ENCODE measurements at places on chromosomes 6 and 20.

DNA sequence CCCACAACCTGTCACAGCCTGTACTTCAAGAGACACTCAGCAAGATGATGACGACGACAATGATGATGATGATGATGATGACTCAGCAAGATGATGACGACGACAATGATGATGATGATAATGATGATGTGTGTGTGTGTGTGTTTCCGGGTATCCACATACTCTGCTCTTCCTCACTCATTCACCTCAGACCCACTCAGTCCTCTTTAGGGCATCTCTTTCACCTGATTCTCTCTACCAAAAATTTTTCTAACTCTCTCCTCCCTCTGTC is 1.2 kb upstream of the EIF6 start:
- DNase-seq: no peak

DNA sequence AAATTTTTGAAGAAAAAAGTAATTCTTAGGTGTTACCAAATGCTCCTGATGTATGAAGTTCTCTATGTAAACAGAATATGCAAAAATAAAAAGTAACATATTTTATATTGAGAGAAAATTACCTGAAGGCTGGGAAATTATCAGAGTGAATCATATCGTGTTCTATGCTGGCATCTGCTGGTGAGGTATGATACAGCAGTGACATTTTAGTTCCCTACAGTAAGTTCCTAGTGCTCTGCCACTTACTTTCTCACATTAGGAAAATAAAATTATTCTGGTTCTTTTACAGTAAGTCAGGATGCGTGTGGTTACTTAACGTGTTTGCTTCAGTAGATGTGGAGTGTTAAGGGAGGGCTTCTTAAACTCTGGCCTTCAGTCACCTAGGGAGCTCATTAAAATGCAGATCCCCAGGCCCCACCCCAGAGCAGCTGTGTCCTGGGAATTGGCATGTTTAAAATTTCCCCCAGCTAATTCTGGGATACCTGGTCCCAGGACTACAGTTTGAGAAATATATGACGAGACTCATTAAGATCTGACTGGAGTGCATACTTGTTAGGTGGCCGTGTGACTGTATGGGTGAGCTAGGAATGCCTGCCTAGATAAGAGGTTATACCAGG is 3.2 kb downstream of the ACTR5 start:
- no peak for DNase-seq

GRCh38 chr6:79750806-79751205 is 119.7 kb downstream of the SH3BGRL2 start:
- DNase-seq: no peak

DNA sequence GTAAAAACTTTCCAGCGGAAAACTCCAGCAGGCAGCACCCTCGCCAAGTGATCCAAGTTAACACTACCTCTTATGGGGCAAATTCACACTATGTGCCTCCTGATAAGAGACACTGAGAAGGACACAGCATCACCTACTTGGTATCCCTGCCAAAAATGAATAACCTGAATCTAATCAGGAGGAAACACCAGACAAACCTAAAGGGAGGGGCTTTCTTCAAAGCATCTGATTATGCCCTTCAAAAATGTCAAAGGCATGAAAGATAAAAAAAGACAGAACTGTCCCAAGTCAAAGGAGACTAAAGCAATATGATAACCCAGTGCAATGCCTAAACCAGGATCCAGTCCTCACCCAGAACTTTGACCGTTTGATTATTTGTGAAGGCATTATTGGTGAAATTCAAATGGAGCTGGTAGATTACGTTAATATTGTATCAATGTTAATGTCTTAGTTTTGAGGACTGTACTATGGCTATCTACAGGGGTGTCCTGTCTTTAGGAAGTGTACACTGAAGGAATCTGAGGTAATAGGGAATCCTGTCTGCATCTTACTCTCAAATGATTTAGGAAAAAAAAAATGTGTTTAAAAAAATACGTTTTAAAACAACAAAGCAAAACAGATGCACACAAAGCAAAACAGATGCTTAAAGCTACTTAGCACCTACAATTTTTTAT is 8.3 kb downstream of the TBC1D7 start:
- DNase-seq: no peak

DNA sequence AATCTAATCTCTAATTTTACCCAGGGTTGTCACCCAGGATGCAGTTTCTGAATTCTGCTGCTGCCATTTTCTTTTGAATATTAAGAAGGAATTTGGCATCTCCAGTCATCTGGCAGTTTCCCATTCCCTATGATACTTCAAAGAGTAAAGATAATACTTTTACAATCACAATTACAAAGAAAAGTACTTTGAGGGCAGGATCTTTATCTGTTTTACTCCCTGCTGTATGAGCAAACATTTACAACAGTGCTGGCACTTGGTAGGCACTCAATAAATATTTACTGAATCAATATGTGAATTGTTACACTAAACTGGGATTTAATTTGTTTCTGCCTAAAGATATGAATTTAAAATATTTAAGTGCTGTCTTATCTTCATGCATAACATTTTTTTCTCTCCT is 224.9 kb downstream of the EPHA7 start:
- DNase-seq: no peak

DNA sequence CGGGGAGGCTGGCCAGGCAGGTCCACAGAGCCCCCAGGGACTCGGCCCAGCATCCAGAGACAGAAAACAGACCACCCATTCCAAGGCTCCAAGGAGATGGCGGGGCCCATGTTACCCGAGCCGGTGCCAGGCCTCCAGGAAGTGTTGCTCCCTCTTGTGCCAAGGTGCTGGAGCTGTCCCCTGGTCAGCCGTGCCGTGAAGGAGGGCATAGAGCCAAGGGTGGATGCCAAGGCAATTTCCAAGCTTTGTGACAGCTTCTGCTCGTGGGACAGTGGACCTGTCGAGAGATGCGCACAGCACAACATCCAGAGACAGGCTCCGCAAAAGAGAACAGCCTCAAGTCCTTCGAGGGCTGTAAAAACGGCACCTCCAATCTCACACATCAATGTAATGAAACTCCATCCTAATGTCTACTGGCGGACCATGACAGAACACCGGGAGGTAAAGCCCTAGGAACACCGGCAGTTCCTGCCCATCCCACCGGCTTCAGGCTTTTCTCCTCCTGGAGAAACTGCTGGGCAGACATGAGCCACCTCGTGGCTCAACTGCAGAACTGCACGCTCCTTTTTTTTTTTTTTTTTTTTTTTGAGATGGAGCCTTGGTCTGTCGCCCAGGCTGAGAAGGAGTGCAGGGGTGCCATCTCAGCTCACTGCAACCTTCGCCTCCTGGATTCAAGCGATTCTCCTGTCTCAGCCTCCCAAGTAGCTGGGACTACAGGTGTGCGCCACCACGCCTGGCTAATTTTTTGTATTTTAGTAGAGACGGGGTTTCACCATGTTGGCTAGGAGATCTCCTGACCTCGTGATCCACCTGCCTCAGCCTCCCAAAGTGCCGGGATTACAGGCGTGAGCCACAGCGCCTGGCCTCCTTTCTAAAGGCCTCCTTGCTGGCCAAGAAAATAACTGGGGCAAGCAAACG is 30.9 kb upstream of the AVP start:
- peak; percentile 11 for DNase-seq

DNA sequence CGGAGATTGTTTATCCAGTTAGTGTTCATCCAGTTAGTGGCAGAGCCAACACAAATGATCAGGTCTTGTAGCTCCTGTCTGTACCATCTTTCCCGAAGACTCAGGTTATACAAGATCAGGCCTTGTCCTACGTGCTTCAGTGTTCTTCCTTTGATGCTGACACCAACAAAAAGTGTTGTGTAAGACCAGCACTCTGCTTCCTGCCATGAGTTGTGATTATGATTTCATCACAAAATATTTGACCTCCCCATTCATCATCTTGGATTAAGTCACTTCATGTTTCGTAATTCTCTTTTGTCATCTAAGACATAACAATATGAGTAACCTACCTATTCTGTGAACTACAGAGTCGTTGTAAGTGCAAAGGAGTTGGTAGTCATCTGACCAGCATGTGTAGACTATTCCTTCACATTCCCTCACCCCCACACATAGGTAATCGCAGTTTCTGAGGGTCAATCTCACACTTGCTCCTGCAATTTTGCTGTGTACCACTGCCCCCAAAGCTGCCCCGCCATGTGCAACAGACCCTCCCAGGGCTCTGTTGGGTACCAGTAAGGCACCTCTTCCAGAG is 135.6 kb upstream of the SLC22A23 start:
- DNase-seq: peak; percentile 59

DNA sequence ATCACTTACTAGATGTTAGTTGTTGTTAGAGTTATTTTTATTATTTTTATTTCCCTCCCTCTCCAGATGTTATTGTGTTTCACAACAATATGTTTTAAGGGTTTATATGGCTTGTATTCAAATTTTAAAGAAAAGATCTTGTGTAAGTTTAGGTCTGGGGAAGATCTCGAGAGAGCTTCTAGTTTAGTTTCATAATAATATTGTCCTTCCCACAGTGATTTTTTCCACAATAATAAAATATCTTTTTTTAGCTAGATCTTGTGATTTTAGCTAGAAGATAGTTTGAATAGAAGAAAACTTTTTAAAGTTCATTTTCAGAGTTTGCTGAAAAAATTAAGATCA is 55.0 kb downstream of the ADGRG6 start:
- DNase-seq: no peak

DNA sequence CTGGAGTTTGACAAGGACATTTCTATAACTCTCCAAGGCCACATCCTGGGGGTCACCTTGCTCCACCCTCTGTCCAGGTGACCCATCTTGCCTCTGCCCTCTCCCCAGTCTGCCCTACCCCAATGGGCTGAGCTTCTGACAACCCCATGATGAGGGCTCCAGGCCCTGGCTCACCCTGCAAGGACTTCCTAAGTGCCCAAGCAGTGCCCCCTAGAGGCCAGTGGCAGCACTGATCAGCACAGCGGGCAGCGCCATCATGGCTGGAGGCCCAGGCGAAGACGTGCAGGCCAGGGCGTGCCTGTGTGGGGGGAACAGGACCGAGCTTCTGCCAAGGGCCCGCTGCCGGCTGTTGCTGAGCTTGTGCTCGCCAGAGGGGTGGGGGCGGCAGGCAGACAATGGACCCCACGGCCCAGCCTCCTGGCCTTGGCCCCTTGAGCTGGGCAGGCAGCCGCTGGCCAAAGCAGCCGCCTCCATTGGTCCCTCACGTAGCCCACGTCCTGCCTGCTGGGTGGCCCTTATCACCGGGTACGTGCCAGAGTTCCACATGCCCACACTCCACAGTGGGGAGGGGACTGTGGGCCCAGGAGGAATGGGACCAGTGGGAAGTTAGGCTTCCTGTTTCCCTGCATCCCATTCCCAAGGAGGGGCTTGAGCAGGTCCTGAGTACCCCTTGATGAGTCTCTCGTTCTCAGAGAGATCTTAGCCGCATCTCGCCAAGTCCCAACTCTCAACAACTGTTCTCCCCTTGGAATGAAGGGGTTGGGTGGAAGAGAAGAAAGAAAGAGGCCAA is 64.3 kb downstream of the MRPL14 start:
- DNase-seq: no peak

- no peak for DNase-seq
These were observed 143.1 kb downstream of the SYCP2 start for GRCh38 chr20:59790346-59790745.

DNA sequence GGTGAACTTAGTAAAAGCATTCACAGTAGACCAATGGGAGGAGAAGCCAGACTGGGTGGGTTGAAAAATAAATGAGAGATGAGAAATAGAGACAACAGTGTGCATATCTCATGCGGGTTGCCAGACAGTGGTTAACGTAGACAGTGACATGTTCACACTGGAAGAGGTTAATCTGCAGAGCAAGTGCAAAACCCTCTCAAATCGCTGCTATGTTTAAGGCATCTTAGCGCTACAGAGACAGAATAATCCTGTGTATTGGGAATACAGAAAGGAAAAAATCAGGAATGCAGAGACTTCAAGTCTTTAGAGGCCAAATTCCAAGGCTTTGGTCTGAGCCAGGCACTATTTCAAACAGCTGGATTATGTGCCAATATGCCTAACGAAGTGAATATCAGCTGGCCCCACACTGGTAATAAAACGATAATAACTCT is 107.1 kb downstream of the TSHZ2 start:
- DNase-seq: no peak

DNA sequence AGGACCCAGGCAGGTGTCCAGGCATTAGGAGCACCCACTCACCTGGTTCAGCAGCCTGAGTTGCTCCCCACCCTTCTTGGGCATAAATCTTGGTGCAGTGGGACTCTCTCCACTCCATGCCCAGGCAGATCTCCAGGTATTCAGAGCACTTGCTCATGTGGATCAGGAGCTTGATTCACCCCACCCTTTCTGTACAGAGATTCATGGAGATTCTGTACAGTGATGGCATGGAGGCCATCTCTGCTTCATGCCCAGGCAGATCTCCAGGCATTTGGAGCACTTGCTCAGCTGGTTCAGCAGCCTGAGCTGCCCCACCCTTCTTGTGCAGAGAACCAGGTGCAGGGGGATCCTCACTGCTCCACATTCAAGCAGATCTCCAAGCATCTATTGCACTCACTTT is 44.1 kb downstream of the BEND6 start:
- no peak for DNase-seq

DNA sequence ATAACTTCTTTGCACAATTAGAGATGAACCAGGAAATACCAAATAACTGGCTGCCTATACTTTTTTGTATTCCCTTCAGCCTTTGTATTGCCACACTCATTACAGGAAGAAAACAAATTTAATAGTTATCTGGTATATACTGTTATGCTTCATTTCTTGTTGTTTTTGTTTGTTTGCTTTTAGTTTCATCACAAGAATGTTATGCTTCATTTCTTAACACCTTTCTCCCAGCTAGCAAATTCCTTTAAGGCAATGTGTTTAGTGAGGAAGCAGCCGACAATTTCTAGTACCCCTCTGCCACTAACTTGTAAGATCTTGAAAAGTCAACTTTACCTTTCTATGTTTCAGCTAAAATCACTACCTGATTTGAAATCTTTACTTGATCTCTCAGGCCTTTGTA is 1.4 kb downstream of the NCOA6 start:
- DNase-seq: no peak

Data from amniotic stem cell (primary cell).